Activated CD4-positive, alpha-beta T cell treated with anti-CD3 and anti-CD28 coated beads, Interleukin-2, amount 10 ng/mL, durations not matched to agents 24 days and 14 days (primary cell): ENCODE measurements at places on chromosomes 4 and X.

GRCh38 chr4:165927366-165927765, 54.3 kb downstream of the TLL1 start:
- no peak for DNase-seq
- H3K36me3 ChIP-seq, result no peaks in the 10 kb centered on the region
- H3K4me3 ChIP-seq, result no peak overlapping the region
- H3K4me1 ChIP-seq, result no peaks in the 10 kb centered on the region
- H3K27ac ChIP-seq, result no peak overlapping the region

DNA sequence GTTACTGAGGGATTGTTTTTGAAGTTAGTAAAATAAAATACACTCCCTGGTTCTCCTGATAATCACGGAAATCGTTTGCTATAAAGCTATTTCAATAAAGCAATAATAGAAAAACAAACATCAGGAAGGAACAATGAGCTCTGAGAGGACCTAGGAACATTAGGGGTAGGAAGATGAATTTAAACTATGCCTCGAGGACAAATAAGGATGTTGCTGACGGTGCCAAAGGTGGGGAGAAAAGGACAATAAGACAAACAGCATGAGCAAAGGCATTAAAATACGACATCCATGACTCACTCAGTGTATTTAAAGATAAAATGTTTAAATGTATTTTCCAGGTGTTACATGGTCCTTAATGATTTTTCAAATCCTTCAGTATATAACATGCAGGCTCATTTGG, 110.3 kb downstream of the MTNR1A start:
- H3K4me3 ChIP-seq, result no peak overlapping the region
- no peaks in the 10 kb centered on the region for H3K4me1 ChIP-seq
- DNase-seq, result no peak
- H3K27me3 ChIP-seq, result no peaks in the 10 kb centered on the region
- H3K27ac ChIP-seq, result no peak overlapping the region

DNA sequence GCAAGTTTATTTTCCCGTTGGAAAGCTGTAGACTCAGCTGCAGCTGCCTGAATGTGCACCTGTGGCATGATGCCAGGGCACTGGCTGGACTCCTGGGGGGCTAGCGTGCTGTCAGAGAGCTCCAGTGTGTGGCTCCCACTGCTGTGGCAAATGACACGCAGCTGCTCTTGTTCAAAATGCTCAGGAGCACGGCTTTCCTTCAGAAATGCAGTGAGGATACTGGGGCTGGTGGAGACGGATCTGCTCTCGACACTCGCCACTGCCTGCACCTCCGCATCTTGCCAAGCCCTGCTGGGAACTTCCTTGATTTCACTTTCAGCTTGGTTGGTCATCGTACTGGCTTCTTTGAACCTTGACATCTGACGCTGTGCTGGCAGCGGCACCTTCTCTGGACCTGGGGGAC, 58.7 kb downstream of the GPRIN3 start:
- no peaks in the 10 kb centered on the region for H3K27me3 ChIP-seq
- H3K4me1 ChIP-seq, result peaks cover 53% of the 10 kb centered on the region
- peaks cover 54% of the 10 kb centered on the region for H3K36me3 ChIP-seq

- DNase-seq, result no peak
- peaks cover 2% of the 10 kb centered on the region for H3K4me1 ChIP-seq
- no peaks in the 10 kb centered on the region for H3K36me3 ChIP-seq
- H3K27me3 ChIP-seq, result no peaks in the 10 kb centered on the region
- no peak overlapping the region for H3K4me3 ChIP-seq
Observed at GRCh38 chr4:128768373-128768996, 41.0 kb upstream of the JADE1 start.

DNA sequence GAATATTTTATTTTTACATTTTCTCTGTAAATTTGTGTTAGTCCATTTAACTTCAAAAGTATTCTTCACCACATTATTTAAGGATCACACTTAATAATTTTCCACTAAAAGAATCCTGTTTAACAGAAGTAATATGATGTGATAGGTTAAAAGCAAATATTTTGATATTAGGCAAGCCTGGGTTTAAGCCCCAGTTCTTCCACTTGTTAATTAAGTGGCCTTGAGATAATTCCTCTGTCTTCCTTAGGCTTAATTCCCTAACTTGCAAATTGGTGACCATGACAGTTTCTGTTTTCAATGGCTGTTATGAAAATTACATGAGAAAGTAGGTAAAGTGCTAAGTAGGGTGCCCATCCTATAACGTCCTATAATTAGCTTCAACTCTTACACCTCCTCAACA, 129.9 kb upstream of the ATOH1 start:
- H3K27ac ChIP-seq, result no peak overlapping the region
- H3K4me3 ChIP-seq, result no peak overlapping the region
- DNase-seq, result no peak
- no peaks in the 10 kb centered on the region for H3K27me3 ChIP-seq
- no peaks in the 10 kb centered on the region for H3K36me3 ChIP-seq

- H3K4me3 ChIP-seq, result no peak overlapping the region
- no peak for DNase-seq
- H3K27me3 ChIP-seq, result peaks cover 12% of the 10 kb centered on the region
- no peaks in the 10 kb centered on the region for H3K36me3 ChIP-seq
- H3K4me1 ChIP-seq, result no peaks in the 10 kb centered on the region
Observed at GRCh38 chr4:87911252-87911774, 64.2 kb upstream of the SPP1 start.

DNA sequence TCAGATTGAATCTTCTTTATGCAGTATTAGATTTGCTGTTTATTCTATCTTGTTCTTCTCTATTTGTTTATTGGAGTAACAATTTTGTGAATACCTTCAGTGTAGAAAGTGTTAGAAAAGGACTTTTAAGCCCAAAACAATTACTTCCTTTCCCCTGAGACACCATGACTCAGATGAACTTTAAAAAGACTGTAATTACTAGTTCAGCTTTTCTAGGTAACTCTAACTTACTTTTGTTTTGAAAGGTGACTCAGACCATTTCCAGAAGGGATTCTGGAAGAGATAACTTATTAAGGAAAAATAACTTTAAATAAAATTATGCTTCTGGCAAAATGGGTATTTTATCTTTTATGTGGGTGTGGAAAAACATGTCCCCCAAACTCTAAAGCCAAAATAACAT, 561.5 kb upstream of the PCDH10 start:
- H3K36me3 ChIP-seq, result no peaks in the 10 kb centered on the region
- H3K4me1 ChIP-seq, result no peaks in the 10 kb centered on the region
- no peaks in the 10 kb centered on the region for H3K27me3 ChIP-seq
- H3K27ac ChIP-seq, result no peak overlapping the region
- H3K4me3 ChIP-seq, result no peak overlapping the region

GRCh38 chrX:114097427-114097826, 486.5 kb upstream of the HTR2C start:
- H3K4me3 ChIP-seq, result no peak overlapping the region
- H3K36me3 ChIP-seq, result no peaks in the 10 kb centered on the region
